ENCODE measurements at places on chromosomes 5 and 9.

DNA sequence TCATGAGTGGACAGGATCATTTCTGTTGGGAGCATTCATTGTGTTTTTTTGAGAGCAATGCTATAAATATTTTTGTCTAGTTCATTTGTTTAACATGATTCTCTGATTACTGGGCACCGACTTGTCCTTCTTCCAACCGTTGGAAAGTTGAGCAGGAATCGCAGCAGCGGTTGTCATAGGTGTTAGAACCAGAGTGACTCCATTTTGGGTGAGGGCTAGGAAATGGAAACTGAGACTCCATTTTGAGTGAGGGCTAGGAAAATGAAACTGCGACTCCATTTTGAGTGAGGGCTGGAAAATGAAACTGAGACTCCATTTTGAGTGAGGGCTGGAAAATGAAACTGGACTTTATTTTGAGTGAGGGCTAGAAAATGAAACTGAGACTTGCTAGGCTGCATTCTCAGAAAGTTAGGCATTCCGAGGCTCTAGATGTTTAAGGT is 100.6 kb downstream of the ICE1 start:
- DNase-seq = no peak

DNA sequence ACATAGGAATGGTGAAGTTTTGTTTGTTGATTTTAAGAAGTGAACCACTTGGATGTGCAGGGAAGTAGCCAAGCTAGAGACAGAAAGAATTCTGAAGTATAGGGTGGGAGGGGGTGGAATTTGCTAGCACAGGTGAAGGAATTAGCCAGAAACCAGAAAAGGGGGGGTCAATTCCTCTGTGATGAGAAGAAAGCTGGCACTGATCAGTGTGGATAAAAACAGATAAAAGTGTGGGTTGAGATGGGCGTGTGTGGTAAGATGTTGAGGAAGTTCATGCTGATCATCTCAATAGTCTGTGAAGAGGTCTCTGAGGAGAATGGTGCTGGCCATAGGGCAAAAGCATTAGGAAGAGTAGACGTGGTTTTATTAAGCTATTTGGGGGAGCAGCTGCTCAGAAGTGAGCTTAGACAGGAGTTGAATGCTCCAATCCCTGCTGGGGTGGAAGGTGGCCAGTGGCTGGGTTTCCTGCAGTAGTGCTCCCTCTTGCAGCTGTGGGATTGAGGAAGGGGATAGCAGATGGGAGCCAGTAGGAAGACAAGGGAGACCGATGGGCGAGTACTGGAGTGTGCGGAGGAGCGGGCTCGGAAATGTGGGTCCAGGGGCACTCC is 88.7 kb upstream of the ELL2 start:
- DNase-seq = no peak

DNA sequence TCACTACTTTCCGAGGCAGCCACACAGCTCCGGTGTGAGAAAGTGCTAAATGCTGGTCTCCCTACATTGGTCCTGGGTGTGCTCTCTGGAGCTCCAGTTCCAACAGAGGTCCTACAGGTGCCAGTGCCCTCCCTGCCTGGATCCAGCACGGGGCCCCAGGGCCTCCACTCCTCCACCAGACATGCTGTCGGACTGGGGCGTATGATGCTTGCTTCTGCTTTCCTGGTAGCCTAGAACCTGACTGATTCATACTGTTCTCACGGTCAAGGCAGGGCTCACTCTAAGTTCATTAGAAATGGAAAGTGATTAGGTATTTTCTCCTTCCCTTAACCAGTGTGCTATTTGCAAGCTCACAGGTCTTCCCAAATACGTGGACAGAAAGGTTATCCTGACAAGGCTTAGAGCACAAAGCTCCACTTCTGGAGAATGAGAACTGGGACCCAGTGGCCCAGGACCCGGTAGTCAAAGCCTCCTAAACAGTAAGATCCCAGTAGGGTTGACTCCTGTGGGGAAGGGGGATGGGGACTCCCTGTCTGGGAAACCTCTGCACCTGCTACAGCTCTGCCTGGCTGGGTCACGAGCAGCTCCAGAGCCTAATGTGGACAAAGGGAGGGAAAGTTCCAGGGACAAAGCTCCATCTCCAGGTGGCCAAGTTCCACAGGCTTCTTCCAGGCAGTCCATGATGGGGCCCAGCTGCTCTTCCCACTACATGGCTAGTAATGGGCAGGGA is 98.1 kb downstream of the PAX5 start:
- DNase-seq = no peak

GRCh38 chr5:122895141-122895540 is 49.7 kb downstream of the SNX24 start:
- no peak for DNase-seq

GRCh38 chr5:53895091-53895683 is 334.7 kb downstream of the NDUFS4 start:
- no peak for DNase-seq

GRCh38 chr5:43386960-43387362 is 25.2 kb downstream of the CCL28 start:
- no peak for DNase-seq

- DNase-seq = no peak
Observed at GRCh38 chr5:90285581-90285980, 124.0 kb downstream of the CETN3 start.

- no peak for DNase-seq
Observed at GRCh38 chr9:107815782-107816560, 326.4 kb upstream of the KLF4 start.

GRCh38 chr9:98885575-98886295 is 58.0 kb upstream of the COL15A1 start:
- no peak for DNase-seq

DNA sequence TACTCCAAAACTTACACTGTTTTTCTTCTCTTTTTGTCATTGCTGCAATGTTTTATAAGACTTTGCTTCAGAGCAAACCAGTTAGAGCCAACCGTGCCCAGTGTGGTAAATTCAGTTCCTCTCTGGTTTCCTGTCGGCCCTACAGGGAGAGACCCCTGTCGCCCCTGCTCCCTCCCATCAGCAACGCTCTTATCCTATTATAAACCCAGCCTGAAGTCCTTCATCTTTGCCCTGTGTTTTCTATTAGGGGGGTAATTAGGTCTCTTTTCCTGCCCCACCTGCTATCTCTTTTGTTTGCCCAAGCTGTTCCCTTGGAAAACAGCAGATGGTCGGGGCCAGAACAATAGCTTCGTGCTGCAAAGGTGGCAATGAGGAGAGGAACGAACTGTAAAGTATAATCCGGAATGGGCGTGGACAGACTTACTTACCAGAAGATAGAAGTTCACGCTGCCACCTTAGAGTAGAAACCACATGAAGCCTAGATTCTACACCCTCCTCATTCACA is 21.4 kb upstream of the OTULINL start:
- peak; percentile 98 for DNase-seq

GRCh38 chr9:128415281-128415680 is 5.4 kb upstream of the CERCAM start:
- no peak for DNase-seq

Measured in NCI-H2171 (cell line).